ENCODE measurements at places on chromosomes 6 and 20. TPM values are rescaled to one million over a fixed set of nuclear protein-coding genes. Genes with fewer than 3 reads are reported as not detected.

- no peak for DNase-seq
These were observed 10.5 kb downstream of the NKX2-2 start for GRCh38 chr20:21503345-21503744.

- DNase-seq: no peak
These were observed 75.4 kb downstream of the MTHFD1L start for GRCh38 chr6:150940941-150941340.

TFAP2D gene
- not detected for total RNA-seq

BCAS1 gene
- total RNA-seq: 0.81 TPM

MATN4 gene
- 0.29 TPM for total RNA-seq
